ENCODE measurements at places on chromosomes 2 and 18.

- no peak for DNase-seq
Observed at GRCh38 chr2:23023722-23024121, 361.3 kb upstream of the KLHL29 start.

GRCh38 chr2:198375083-198375410 is 570.7 kb downstream of the PLCL1 start:
- no peak for DNase-seq

DNA sequence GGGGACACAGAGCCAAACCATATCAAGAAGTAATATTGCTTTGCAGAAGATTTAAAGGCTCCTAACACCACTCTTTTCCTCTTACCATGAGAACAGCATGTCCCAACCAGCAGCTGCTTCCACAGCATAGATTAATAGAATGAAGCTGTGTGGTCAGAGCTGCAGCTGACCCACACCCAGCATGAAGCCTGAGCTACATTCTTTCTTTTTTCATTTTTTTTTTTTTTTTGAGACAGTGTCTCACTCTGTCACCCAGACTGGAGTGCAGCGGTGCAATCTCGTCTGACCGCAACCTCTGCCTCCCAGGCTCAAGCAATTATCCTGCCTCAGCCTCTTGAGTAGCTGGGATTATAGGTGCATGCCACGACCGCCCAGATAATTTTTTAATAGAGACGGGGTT is 289.8 kb downstream of the RAD51AP2 start:
- DNase-seq, result no peak

GRCh38 chr2:17878281-17879136 is at the start of gene KCNS3:
KCNS3 (plus strand) TSS chr2:17878667; CDS start chr2:17931009, 52,342 bp downstream.
- DNase-seq, result no peak

GRCh38 chr2:3634596-3635121 is 23.3 kb upstream of the ALLC start:
- no peak for DNase-seq

DNA sequence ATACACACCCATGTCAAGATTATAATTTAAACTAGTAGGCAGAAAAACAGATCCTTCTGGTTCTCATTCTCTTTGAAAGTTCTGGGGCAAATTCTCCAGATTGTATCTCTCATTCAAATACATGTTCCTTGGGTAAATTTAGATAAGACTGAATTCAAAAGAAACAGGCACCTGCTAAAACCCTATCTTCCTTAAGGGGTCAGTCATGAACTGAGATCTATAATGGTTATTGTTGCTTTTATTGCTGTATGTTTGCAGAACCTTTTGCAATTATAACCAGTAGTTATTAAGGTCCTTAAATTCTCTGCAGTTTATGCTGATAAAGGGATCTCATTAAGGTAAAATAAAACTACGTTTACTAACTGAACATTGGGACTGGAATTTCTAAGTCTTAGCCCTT is 83.5 kb downstream of the MYO5B start:
- no peak for DNase-seq

GRCh38 chr2:109000738-109001137 is 11.7 kb upstream of the EDAR start:
- DNase-seq, result no peak

GRCh38 chr2:239165206-239165831 is 235.5 kb downstream of the HDAC4 start:
- no peak for DNase-seq

DNA sequence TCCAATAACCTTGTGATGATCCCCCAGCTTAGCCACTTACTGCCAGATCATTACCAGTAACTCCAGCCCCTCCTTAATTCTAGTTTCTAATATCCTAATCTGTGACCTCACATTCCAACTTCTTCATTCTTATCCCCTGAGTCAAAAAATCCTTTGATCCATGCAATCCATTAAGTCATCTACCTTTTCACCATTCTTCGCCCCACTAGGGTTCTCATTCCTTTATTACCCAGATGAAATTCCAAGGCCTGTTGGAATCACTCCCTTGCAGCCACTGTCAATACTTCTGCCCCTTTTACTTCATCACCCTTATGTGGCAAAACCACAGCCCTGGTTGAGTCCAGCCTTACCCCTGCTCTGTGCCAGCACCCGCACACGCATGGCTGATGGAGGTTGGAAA is 20.3 kb upstream of the IL36G start:
- no peak for DNase-seq

DNA sequence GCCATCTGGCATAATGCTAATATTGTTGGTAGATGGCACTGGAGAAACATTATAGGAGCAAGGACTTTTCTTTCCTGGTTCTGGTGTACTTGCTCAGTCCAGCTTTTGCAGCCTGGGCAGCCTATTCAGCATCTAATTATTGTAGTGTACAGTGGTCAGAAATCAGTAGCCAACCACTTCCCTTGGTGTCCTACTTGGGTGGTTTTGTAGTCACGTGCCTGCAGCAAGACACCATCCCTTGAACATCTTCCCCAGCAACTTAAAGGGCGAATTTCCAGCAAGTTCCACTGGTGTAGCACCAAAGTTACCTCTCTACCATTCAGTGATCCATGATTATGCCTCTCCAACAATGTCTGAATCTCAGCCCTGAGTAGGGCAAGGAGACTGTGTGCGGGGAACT is 557.6 kb downstream of the SATB2 start:
- DNase-seq, result no peak

GRCh38 chr2:35365859-35366258 is 989.7 kb upstream of the CRIM1 start:
- no peak for DNase-seq

- no peak for DNase-seq
Observed at GRCh38 chr2:86454238-86454637, 13.1 kb downstream of the KDM3A start.

GRCh38 chr2:240856151-240856980 is 12.3 kb upstream of the AGXT start:
- DNase-seq, result no peak
